NB4 (cell line): ENCODE measurements at places on chromosomes 3 and 15.

GRCh38 chr15:33322091-33322490 lies 11.3 kb downstream of the RYR3 start:
- no peak for DNase-seq

GRCh38 chr3:133383175-133383574 lies 16.7 kb upstream of the BFSP2 start:
- DNase-seq = no peak

- DNase-seq = no peak
Observed at GRCh38 chr3:169458752-169459151, 204.8 kb downstream of the MECOM start.

- peak; percentile 14 for DNase-seq
Observed at GRCh38 chr3:123880998-123881561, 3.1 kb downstream of the MYLK start.

DNA sequence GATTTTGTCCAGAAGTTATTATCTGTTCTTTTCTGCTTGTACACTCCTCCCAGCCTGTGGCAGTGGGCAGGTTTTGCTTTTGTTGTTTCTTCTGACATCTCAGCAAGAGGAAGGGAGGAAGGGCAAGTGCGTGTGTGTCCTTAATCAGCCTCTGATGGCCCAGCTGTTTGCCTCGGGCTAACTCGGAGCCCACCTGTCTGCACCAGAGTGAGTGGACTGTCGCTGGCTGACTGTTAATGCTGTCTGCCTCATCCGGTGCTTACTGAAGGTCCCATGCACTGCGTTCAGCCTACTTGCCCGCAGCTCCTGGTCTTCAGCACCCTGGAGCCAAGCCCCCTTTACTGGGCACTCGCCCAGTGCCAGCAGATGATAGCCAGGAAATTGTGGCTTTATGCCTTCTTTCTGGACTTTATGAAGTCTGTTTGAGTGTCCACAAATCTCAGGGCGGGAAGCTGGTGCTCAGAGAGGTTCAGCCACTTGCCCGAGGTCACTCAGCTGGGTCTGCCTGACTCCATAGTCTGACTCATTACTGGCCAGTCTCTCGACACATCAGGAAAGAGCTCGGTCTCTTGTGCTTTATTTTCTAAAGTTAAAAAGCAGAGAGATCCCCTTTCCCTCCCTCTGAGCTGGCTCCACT lies 89.5 kb downstream of the CHRNA7 start:
- DNase-seq = no peak

GRCh38 chr3:194750491-194750828 lies 64.8 kb downstream of the FAM43A start:
- no peak for DNase-seq

GRCh38 chr3:48460517-48460902 lies 14.0 kb downstream of the ATRIP start:
- DNase-seq = no peak

DNA sequence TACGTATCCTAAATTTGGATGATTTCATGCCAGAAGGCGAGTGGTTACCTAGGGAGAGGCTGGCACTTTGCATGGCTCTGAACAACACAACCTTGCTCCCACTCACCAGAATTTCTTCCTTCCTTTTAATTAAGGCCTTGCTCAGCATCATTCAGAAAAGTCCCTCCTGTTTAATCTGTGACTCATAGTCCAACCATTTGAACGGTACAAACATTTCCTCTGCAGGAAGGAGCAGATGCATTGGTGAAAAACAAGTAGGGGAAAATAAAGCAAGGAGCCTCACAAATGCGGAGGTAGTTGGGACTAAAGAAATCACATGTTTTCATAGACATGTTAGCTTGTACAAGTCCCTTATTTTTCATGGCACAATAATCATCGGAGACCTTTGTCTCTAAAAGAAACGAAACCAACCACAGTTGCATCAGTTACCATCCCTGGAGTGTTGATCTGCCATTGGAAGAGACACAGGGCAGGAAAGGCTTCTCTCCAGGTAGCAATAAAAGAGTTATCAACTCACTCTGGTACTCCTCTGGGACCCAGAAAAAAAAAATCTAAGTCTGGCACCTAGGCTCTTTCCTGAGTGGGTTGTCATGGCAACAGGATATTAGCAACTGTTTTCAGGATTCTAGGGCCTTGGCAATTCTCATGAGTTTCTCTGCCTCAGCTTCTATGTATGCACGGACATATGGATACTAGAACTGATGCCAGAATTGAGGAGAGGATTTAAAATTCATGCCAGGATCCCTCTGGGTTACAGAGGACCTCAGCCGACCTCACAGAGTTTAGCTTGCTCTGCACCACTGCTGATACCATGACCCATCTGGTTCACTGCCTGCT lies 255.4 kb upstream of the ARPP21 start:
- DNase-seq = no peak

GRCh38 chr15:43285609-43286037 lies 18.9 kb upstream of the TGM5 start:
- DNase-seq = peak; percentile 77

DNA sequence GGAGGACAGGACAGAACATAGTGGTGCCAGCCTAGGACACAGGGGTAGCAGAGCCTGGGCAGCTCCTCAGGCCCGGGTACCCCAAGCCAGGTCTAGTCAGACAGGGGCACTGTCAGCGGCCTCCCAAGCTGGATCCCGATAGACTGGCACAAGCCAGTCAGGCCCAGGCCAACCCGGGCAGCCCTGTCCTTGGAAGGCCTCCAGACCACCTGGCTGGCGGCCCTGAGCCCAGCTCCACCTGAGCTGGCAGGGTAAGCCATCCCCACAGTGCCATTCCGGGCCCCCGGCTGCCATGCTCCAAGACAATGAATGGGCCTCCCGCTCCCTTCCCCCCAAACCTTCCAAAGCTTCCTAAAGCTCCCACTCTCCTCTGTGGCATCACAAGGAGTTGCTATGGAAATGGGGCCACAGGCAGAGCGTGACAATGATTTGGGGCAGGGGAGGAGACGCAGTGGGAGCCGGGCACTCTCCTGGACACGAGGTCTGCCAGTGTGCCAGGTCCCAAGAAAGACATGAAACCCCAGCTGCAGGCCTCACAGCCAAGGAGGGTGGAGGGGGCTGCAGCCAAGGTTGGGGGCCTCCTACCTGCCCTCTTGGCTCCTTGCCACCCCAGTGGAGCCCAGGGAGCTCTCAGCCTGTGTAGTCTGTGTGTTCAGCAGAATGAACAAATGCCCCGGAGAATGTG lies 165.6 kb upstream of the LINGO1 start:
- no peak for DNase-seq

- no peak for DNase-seq
Observed at GRCh38 chr15:92130244-92130643, 263.4 kb upstream of the ST8SIA2 start.

DNA sequence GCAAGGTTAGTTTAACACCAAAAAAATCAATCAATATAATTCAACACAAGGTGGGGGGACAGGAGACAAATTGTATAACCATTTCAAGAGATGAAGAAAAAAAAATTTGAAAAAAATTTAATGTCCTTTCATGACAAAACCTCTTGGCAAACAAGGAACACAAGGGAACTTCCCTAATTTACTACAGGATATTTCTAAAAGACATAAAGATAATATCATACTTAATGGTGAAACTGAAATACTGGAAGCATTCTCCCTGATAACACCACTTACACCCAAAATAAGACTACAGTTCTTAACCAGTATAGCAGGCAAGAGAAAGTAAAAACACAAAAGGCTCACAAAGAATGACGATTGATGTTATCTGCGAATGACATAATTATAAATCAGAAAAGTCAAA lies 44.7 kb downstream of the IFT57 start:
- DNase-seq = no peak

- no peak for DNase-seq
Observed at GRCh38 chr15:51758645-51759044, 7.2 kb downstream of the TMOD2 start.

GRCh38 chr3:16377847-16378302 lies 112.9 kb downstream of the OXNAD1 start:
- no peak for DNase-seq

GRCh38 chr15:40872791-40873693 lies 992 bp downstream of the RHOV start:
- no peak for DNase-seq

- peak; percentile 6 for DNase-seq
Observed at GRCh38 chr3:122993124-122993978, 34.2 kb downstream of the SEMA5B start.

DNA sequence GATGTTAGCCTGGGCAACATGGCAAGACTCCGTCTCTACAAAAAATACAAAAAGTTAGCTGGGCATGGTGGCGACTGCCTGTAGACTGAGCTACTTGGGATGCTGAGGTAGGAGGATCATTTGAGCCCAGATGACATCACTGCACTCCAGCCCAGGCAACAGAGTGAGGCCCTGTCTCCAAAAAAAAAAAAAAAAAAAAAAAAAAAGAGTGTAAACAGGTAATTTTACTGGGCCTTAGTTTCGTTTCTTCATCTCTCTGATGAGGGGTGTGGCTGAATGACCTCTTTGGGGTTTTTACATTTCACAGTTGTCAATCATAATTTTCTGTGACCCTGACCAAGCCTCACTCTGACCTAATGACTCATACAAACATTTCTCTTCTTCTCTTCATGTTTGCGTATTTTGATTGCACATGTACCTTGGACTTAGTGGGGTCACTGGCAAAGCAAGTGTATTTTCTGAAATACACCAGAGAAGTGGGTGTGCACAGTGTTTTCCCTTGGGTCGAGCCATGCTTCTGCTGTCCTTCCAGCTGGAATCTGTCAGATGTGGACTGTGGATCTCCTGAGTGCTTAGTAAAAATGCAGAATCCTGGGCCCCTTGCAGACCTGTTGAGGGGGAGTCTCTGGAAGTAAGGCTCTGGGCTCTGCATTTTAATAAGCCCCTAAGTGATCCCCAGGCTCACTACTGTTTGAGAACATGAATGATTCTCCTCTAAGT lies 140.5 kb downstream of the FNDC3B start:
- DNase-seq = peak; percentile 39

DNA sequence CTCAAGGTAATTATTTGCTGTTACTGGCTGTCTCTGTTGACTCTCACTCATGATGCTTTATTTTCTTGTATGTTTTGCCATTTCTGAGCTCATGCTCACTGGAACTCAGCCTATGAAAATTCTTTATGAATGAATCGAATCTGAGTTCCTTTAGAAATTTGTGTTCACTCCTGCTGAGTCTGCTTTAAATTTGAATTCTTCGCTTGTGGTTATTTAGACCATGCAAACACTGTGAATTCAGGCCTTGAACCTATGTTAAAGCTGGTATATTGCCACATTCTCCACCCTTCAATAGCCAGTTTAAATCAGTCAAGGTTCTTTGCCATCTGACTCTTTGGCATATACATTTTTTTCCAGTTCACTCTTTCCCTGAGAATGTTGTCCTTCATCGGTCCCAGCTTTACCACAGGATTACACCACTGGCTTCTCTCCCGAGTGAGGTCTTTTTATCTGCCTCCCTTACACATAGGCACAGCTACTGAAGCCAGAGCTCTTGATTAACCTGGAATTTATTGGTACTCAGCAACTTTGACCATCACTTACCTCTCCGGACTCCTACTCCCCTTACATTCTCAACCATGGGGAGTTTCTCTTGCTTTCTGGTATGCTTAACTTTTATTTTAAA lies 400.6 kb downstream of the VPS13C start:
- no peak for DNase-seq

GRCh38 chr3:128433837-128434165 lies 32.9 kb downstream of the DNAJB8 start:
- DNase-seq = no peak

- no peak for DNase-seq
Observed at GRCh38 chr3:132854856-132855535, 132.8 kb upstream of the NPHP3 start.

GRCh38 chr3:4533489-4534443 lies 40.6 kb downstream of the ITPR1 start:
- peak; percentile 80 for DNase-seq

DNA sequence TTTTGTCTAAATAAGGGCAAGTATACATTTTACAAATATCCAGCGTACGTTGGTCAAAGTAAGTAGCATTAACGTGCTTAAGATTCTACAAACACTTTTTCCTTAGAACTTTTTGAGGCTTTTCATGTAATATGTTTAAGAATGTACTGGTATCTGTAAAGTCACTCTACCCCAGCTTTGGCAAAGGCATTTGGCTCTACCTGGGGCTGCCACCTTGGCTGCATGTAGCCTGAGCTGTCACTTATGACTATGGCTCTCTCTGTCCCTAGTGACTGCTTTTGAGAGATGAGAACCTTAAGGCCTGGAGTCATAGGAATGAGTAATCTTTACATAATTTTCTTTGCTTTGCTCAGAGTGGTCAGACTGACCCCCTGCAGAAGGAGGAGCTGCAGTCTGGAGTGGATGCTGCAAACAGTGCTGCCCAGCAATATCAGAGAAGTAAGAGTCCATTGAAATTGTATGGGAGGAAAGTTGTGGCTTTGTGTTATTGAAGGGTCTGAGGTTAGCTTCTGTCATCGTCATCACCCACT lies 61.2 kb downstream of the IQGAP1 start:
- DNase-seq = no peak

- DNase-seq = peak; percentile 64
Observed at GRCh38 chr3:13004376-13004775, 68.9 kb downstream of the IQSEC1 start.

DNA sequence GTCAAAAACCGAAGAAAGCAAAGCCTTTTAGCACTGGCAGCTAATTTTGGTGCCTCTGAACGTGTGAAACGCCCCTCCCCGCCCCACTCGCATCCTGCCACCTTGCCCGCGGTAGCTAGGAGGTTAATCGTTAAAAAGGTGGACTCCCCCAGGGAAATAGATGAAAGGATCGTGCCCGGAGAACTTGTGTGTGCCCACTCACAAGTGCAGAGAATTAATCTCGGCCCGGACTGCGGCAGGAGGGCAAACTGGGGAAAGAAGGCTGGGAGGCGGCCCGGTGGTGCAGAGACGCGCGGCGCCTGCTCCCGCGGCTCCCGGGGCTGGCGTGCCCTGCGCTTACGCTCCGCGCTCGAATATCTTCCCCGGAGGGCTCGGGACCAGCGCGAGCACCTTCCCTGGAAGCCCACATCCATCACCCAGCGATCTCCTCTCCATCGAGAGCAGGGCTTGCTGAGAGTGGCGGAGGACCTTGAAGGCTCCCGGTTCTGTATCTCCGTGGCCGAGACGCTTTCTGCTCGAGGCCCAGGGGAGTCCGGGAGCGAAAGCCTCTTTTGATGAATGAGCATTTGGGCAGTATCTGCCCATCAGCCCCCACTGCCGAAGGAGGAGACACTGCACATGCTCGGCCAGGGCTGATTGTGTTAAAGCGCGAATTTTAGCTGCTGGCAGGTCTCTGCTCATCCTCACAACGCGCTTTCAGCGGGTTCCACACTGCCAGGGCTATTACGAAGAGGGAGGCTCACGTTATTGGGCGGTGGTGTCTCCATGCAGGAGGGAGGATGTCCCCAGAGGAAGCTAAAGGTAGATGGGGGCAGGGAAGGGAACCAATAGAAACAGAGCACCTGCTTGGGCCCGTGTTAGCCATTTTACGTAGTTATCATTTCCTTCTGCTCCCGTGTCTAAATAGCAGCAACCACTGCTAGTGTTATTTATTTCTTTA lies 1.3 kb upstream of the SPTSSB start:
- no peak for DNase-seq

- no peak for DNase-seq
Observed at GRCh38 chr15:33200444-33200843, 5.9 kb upstream of the FMN1 start.
